Right lung (tissue), 10 donors: ENCODE measurements at places on chromosomes 2 and 18.

- DNase-seq = no peak
Observed at GRCh38 chr18:3966246-3966641, 488.9 kb downstream of the DLGAP1 start.

DNA sequence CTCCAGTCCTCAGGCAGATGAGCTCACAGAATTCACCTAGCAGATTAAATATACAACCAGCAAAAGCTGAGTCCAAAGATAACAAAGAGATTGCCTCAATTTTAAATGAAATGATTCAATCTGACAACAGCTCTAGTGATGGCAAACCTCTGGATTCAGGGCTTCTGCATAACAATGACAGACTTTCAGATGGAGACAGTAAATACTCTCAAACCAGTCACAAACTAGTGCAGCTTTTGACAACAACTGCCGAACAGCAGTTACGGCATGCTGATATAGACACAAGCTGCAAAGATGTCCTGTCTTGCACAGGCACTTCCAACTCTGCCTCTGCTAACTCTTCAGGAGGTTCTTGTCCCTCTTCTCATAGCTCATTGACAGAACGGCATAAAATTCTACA lies 86.0 kb downstream of the PTRHD1 start:
- no peak for DNase-seq

DNA sequence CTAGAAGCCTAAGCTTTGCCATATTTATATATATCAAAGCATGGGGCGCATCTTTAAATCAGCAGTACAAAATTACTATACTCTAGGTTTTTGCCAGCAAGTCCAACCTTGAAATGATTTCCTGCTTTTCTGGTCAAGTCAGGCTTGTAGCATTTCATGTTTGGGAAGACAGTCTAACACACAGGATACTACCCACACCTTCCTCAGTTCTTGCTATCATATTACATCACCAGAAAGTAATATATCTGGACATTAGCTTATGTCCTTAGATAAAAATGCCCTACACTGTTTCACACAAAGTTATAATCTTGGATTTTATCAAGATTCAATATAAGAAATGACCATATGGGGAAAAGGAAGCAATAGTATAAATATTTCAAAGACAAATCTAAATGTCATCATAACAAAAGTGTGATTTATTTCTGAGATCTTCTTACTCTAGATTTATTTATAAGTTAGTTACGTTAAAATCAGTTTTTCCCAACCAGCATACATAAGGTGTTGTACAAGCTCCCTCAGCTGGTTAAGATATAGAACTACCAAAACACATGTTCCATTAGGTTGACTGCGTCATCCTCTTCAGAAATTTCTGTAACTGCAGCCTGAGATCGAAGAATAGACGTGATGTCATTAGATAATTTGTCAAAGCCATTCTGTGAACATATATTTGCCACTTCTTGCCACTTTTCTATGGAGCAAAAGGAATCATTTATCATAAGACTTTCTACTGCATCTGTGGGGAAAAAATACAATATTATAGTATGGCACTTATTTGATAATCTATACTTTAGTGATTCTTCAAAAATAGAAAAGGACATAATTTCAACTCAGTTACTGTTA lies 56.6 kb downstream of the CLHC1 start:
- no peak for DNase-seq

- no peak for DNase-seq
Observed at GRCh38 chr2:118835746-118836410, 11.6 kb downstream of the EN1 start.

DNA sequence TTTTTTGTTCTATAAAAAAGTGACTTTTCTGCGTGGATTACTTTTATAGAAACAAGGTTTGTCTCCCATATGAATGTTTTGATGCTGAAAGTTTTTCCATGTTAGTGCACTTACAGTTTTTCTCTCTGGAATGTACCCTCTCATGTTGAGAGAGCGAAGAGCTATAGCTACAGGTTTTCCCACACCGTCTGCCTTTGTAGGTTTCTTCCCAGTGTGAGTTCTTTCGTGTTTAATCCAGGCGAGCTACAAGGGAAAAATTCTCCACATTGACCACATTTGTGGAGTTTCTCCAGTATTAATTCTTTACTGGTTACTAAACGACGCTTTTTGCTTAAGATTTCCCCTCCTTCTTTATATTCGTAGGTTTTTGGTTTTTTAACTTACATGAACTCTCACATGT lies 85.1 kb downstream of the ACSL3 start:
- no peak for DNase-seq
